ENCODE measurements at places on chromosomes 1 and 21.

DNA sequence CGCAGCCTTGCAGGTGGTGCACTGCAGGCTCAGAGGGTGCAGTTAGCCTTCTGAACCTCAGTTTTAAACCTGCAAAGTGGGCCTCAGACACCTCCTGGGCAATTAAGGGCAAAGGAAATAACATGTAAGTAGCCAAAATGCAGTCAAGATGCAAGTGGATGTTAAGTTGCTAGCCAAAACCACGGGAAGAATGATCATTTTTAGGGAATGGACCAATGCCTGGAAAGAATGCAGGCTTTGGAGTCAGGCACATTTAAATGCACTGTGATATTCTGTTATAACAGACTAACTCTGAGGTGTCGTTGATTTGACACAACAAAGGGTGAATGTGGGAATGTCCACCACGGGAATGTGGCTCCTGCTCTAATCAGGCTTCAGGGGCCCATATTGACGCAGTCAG lies 57.9 kb upstream of the PTGFRN start:
- DNase-seq: no peak

GRCh38 chr1:216749232-216749631 lies 26.0 kb upstream of the ESRRG start:
- no peak for DNase-seq

- peak; percentile 12 for DNase-seq
Measured at GRCh38 chr1:101005871-101006270, 19.7 kb downstream of the DPH5 start.

GRCh38 chr21:21268885-21269284 lies 270.7 kb downstream of the NCAM2 start:
- no peak for DNase-seq

GRCh38 chr1:17825273-17826164 lies 70.4 kb downstream of the ACTL8 start:
- DNase-seq: no peak

DNA sequence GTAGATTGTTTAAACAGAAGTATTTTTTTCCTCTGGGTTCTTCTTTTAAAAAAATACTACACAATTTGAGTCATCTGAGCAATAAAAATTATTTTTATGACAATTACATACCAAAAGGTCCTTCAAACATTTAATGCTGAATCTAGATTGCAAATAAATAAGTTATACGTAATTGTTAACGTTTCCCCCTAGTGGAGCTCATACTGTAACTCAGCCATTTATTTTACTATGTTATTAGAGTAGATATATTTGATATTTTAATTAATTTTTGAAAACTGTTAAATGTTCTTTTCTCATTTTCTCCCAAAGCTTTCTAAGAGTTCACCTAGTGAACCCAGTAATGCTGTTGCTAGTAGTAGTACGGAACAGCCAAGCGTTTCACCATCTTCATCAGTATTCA lies 33.5 kb downstream of the ZMYM1 start:
- DNase-seq: no peak

DNA sequence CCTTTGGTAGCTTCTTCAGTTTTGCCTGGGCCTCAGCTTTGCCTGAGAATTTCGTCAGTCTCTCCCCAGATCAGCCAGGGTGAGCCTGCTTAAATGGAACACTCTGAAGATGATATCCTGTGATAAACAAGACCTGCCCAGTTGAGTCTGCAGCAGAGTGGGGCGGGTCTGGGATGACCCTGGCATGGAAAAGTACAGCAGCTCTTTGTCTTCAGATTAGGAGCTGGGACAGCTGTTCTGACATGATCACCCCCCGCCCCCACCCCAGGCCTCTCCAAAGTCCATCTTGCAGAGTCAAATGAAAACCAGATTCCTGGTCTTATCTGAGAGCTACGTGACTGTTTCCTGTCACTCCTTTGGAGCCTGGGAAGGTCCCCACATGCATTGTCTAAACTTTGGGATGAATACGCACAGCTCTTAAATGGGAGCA lies 2.2 kb upstream of the TMEM51 start:
- no peak for DNase-seq

DNA sequence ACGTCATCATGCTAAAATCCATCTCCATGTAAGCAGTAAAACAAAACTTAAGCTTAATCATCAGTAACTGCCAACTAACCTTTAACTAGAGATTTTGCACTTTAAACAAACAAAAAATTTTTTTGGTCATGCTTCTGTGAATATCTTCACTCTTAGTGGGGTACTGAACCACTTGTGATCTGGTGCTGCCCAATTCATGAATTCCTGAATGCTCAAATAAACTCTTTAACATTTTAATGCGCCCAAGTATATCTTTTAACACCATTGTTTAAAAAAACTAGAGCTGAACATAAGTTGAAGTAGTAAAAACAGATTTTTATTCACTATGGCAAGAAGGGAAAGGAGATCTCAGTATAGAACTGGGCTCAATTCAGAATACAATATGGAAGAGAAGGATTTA lies 196.9 kb upstream of the USP24 start:
- no peak for DNase-seq

- no peak for DNase-seq
Measured at GRCh38 chr1:25869909-25870606, 5.5 kb downstream of the PAQR7 start.

DNA sequence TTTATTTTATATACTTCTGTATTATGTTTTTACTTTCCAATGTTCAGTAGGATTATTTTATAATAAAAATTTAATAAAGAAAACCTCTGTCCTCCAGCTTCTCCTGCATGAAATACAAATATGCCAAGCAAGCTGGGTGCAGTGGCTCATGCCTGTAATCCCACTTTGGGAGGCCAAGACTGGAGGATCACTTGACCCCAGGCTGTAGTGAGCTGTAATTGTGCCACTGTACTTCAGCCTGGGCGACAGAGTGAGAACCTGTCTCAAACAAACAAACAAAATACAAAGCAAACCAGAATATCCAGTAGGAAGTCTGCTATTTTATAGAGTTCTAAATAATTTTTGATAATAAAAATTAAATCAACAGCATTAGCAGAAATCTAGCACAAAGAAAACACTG lies 168.8 kb downstream of the EIF4G3 start:
- no peak for DNase-seq

DNA sequence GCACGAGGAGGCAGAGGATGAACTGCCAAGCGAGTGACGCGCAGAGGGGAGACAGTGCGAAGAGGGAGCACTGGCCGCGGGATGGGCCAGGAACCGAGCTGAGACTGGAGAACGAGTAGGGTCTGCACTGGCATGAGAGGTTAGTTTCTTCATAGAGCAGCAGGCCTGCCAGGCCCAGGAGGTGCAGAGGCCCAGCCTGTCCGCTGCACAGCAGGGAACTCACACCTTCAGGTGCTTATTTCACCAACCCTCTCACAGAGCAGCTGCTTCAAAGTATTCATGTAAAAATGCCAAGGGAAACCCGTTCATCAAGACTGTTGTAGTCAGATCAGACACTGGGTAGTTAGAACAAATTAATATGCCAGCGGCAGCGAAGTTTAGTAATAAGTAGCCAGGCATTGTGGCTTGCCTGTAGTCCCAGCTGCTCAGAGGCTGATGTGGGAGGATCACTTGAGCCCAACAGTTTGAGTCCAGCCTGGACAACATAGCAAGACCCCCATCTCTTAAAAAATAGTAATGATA lies 144.5 kb downstream of the SLC45A1 start:
- DNase-seq: no peak

- DNase-seq: no peak
Measured at GRCh38 chr1:54017979-54018378, at the start of gene LDLRAD1. Gene LDLRAD1, minus strand, starts transcription at chr1:54018186. Its CDS starts 74 bp downstream, at chr1:54018112.

DNA sequence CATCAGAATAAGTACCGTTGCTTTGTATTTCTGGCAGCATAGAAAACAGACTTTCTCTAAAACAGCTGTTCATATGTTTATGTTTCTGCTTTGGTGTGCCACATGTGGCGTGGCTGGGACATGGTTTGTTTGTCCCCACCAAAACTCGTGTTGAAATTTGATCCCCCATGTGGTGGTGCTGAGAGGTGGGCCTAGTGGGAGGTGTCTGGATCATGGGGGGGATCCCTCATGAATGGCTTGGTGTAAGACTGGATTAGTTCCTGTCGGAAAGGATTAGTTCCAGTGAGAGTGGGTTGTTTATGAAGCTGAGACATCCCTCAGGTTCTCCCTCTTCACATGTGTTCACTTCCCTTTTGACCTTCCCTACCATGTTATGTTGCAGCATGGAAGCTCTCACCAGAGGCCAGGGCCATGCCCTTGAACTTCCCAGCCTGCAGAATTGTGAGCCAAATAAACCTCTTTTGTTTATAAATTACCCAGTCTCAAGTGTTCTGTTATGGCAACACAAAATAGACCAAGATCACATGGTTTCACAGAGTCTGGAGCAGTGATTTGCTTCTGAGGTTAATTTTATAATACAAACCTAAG lies 17.9 kb upstream of the H3-3A start:
- no peak for DNase-seq

DNA sequence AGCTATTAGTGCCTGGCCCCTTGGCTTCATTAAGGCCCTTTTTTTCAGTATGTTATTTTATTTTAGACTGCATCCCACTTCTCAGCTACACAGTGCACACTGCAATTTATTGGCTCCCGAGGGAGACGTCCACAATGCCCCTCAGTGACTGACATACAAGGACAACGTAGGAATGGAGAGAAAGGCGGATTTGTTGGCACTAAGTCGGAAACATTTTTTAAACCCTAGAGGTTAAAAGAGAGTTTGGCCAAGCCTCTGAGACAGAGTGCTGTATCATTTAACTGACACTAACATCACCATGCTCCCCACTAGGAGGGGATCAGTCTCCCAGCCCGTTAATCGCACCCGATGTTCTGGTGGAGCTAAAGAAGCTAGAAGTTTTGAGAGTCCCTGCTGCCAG lies 45.7 kb upstream of the FOXD3 start:
- DNase-seq: no peak

DNA sequence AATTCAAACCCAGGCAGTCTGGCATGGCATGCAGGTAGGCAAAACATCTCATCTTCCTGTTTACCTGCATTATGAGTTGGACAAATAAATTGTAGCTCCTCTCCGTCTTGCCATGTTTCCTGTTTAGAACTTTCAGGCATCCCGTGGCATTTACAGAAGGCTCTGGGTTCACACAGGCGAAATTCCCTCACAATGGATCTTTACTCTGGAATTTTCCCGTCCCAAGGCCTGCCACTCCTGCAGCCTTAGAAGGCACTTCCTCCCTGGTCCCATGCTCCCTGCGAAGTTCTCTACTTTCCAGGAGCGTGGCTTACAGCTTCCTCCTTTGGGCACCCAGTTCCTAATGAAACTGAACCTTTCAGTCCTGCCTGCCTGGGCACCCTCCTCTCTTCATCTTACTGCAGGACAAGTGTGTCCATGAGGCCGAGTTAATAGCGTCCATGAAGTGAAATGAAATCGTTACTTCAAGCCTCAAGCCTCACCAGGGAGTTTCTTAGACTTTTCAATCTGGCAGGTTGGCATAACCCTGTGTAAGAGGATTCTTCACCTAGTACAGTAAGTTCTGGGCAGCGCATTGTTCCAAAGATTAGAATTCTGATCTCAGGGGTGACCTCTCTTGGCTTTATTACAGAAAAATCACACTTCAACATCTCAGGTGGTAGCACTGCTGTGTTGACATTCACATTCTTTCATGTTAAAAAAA lies 36.8 kb upstream of the AHCYL1 start:
- no peak for DNase-seq

DNA sequence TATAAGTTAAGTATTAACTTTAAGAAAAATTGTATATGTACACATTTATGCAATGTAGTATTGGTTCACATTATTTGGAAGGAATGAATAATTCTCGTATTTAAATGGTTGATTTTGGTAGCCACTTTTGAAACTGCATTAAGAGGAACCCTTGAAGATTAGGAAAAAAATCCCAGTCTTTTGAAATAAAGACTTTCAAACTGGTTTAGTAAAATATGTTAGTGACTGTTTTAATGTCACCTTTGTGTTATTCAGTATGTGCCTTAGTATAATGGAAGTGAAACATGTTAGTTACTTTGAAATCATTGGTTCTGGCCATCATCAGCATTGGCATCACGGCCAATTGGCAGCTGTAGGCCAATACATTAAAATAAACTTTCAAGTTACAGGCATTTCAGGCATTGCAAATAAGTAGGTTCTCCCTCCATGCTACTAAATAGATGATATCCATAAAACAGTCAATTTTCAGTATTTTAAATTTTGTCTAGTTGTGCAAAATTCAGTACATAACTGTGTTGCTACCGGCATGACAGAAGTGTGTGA lies 4.4 kb downstream of the MIER1 start:
- DNase-seq: no peak

DNA sequence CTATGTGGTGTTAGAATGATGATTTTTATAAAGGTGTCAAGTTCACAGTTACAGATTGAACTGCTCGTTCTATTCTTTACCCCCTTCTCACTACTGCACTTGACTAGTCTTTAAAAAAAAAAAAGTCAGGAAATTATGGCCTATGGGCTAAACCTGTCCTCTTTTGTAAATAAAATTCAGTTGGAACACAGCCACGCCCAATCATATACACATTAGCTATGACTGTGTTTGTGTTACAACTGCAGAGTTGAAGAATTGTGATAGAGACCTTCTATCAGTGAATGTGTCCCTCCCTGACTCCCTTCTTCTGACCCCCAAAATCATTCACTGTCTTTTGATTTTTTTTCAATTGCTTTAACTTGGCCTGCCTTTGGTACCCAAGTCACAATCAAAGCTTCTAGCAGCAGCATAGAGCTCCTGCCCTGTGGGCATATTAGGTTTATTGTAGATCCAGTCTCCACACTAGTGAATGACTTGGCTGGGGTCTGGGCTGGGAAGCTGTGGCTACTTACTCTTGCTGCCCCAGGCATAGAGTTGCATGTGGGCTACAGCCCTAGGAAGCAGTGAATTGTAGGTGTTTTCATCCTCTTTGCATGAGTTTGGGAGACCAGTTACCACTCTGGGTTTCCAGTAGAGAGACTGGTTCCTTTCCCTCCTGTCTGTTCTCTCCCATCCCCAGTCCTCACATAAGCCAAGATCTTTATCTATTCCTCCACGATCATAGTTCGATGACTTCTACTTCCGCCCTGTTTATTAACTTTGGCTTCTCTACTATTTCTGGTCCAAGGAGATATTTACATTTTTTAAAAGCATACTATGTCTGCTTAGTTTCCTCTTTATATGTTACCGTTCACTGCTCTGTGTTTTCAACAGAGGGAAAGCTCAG lies 249.9 kb downstream of the FMN2 start:
- no peak for DNase-seq

DNA sequence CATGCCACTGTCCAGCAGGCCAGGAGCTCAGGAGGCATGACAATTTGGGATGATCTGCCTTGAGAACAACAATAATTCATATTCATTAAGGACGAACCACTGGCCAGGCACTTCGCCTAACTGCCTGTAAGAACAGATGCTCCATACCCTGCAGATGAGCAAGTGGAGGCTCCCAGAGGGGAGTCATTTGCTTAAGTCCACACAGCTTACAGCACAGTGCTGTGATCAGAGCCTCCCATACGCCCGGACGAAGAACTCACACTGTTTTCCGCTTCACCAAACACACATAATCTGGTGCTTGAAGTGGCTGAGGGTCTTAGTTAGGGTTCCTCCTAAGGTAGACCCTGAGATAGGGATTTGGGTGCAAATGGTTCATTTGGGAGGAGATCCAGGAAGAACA lies 93.4 kb upstream of the KLHDC7A start:
- no peak for DNase-seq

DNA sequence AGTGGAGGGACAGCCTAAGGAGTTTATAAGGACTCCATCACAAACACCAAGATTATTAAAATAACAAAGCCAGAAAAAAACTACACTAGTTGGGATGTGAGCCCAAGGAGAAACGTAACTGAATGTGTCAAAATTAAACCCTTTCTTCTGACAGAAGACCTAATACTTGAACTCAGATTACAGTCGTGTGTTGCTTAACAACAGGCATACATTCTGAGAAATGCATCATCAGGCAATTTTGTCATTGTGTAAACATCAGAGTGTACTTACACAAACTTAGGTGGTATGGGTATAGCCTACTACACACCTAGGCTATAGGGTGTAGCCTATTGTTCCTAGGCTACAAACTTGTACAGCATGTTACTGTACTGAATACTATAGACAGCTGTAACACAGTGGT lies 23.4 kb downstream of the DSTYK start:
- DNase-seq: no peak
